Hindlimb muscle (tissue), 1 donor: ENCODE measurements at places on chromosomes 3 and 15.

DNA sequence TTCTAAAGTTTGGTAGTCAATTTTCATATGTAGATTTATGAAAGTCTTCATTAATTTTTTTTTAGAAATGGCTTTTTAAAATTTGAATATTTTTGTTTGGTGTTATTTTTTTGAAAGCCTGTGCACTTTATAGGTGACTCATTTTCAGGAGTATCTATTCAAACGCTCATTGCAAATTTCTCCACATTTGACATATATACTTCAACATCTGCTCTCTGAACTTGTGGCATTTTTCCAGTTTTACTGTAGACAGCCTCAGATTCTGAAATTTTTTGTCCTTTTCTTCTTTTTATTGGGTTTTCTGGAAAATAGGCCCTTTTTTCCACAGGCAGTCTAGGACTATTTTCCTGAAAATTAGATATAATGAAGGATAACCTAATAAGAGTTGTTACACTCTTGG lies 396.6 kb downstream of the RBMS3 start:
- DNase-seq = no peak

DNA sequence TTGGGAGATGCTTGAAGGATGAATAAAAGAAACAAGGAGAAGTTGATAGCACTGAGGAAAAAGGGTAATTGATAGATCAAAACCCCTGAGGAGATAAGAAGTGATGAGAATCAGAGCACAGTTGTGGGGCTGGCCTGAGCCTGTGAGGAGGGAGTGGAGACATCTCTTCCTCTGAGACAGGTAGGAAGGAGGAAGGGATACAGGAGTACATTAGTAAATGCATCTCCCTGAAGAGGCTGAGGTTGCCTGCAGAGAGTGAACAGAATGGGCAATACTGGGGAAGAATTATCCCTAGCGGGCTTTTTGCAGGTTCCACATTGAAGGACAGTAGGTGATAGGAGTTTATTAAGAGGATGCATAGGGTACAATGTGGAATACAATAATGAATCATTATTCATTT lies 17.3 kb upstream of the SCAMP5 start:
- DNase-seq = no peak

DNA sequence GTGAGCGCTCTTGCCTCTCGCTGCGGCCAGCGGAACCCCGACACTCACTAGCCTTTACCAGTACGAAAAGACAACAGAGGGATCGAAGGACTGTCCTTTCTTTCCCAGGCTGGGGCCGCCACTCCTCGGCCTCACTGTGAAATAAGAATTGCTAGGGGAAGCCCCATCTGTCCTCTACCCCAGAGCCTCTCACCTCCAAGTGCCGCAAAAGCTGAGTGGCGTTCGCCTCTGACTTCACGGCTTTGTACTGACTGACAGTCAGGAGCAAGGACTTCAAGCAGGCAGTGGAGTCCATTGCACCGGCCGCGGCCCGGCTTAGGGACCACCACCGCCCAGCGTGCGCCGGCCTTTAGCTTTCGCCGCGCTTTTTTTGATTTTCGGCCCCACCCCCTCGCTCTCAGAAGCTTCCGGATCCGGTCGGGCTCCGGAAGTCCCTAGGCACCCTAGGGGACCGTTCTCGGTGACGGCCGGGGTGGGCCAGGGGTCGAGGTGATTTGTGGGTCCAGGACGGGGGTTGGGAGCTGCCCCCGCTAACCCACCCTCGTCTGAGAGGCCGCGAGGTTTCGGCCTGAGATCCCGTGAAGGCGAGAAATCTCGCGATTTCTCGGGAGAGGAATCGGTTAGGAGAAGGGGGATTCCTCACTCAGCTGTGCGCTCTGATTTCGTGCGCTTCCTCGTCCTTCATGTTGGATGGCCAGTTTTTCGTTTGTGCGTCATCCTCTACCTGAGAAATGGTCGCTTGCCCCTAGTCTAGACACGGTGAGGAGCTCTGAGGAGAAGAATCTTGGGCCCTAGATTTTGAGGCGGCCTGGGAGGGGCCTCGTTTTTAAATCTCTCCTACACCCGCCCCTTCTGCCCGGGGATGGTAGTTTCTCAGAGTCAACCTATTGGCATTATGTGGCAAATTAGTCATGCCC lies at the start of the genes CIP2A and DZIP3:
Gene CIP2A (minus strand): TSS at position 358 of the 917 bp plus-strand sequence. CDS start 63 bp downstream, at position 295.
Gene DZIP3 (plus strand): TSS at position 642 of the 917 bp plus-strand sequence. CDS start 15,685 bp downstream, outside the sequence.
- peak; percentile 95 for DNase-seq

- DNase-seq = no peak
These were observed 55.3 kb downstream of the CCR4 start for GRCh38 chr3:33006571-33007286.

DNA sequence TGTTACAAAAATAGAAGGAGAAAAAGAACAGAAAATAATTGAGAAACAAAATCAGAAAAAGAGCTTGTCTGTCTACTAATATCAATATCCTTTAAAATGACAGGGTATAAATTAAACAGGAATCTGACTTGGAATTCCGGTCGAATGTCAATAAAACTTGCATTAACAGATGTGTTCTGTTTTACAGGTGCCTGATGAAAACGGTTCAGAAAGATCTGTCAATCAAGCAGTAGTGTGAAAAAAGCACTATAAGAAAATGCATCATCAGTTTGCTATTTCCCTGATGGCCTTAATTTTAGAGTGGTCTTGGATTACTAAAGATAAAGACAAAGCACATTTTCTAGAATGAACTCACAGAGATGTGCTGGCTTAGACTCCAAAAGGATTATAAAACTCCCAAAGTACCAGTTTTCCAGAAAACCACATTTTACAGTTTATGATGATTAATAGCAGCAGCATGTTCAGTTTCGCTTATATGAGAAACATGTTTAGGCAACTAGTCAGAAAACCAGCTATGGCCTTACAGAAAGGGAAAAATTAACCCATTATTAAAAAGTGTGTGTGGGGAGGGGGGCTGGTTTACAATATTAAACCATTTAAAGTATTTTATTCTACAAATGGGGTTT lies 8.2 kb upstream of the C3orf38 start:
- no peak for DNase-seq

- DNase-seq = no peak
These were observed 257.1 kb upstream of the STT3B start for GRCh38 chr3:31275583-31275982.

DNA sequence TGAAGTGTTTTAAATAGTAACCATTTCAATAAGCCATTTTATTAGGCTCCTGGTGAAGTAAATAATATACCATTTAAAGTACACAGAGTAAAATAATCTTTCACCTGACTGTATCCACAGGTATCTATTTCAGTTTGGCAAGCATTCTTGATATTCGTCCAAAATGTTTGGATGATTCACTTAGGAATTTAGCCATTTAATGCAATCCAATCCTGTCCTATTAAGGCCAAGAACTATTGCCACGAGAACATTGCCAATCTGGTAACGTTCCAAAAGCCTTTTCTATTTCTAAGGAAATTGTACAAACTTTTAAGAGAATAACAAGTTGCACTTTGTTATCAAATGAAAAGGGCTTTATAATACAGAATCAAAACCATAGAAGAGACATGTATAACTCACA lies 209.8 kb upstream of the THRB start:
- DNase-seq = peak; percentile 31

GRCh38 chr15:66025015-66025452 lies 155.7 kb downstream of the RAB11A start:
- DNase-seq = peak; percentile 31

- DNase-seq = peak; percentile 63
These were observed 5.7 kb downstream of the PTH1R start for GRCh38 chr3:46883054-46883829.

DNA sequence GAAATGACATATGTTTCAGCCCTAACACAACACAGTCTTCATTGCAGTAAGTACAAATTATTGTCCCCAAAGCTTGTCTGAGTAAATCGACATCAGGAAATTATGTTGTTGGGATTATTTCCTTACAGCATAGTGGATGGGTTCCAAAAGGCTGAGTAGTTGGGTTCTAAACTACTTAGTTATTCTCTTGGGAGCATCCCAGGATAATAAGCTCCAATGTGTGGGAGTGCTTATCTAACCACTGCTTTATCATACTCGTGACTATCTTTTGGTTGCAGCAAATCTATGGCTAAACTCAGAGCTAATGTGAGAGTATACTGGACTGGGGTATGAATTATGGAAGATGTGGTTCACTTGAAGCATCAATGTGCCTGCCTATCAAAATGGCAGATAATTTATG lies 128.5 kb downstream of the RBMS3 start:
- no peak for DNase-seq

GRCh38 chr3:53134631-53135232 lies 4.5 kb upstream of the RFT1 start:
- DNase-seq = peak; percentile 28

- no peak for DNase-seq
These were observed at the start of gene SLC12A8 for GRCh38 chr3:125212509-125213363. Gene SLC12A8, minus strand, starts transcription at chr3:125212748. Its CDS starts 1,399 bp downstream, at chr3:125211349.

- no peak for DNase-seq
These were observed 2.3 kb downstream of the MEGF11 start for GRCh38 chr15:66251065-66251789.

DNA sequence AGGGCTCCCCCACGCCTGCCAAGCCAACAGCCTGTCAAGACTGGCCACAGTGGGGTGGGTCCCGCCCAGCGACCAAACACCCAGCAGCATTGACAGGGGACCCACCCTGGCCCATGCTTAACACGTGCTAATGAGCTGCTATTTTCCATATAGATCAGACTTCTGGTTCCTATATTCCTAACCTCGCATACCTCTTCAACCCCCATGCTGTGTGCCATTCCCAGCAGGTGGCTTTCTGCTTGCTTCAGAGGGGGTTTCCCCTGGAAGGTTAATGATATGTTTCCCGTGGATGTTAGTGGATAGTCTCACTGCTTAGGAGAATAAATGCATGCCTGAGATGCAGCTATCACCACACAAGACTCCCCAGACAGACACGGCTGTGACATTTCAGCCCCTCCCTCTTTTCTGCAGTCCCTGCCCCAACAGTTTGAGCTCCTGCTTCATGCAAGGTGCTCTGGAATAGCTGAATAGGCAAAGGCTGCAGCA lies 37.9 kb upstream of the MGLL start:
- DNase-seq = no peak

DNA sequence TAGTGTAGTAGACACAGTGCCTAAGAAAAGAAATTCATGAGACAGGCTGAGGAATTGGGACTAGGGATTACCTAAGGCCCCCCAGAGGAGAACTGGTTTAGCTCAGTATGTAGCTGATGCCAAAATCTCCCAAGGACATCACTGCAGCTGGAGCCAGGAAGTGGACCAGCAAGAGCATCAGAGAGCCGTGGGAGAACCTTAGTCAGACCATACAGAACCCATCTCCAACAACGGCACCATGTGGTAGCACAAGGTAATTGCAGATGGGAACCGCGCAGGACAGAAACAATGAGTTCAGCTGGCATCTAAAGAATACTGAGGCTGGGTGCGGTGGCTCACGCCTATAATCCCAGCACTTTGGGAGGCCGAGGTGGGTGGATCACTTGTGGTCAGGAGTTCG lies 81.7 kb downstream of the WNT5A start:
- DNase-seq = no peak

DNA sequence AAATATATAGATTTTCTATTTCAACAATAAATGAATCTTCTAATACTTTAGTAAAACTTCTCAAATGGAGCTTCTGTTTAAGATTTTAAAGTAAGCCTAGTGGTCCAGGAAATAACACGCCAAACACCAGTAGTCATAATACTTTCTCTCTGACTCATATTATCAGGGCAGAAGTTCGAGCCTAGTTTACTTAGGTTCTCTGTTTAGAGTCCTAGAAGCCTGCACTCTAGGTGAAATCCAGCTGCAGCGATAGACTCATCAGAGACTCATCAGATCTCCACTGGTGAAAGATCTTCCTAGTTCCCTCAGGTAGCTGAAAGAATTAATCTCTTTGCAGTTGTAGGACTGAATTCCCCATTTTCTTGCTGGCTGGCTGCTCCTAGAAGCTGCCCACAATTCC lies 552.5 kb upstream of the ROBO2 start:
- no peak for DNase-seq

DNA sequence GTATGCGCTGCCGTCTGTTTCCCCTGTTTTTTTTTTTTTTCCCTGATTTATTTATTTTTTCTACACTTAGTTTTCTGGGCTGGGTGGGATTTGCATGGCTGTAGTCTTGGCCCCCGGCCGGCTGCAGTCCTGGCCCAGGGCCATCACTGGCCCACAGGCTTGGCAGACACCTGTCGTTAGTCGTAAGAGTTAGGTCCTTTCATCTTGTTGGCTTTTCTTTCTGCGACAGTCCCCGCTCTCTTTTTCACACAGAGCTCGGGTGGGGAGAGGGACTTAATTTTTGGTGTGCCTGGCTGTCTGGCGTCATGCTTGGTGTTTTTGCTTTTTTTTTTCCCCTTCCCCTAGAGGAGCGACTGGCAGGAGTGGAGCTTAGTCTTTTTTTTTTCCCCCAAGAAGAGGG lies 183.4 kb downstream of the KLF13 start:
- peak; percentile 37 for DNase-seq

DNA sequence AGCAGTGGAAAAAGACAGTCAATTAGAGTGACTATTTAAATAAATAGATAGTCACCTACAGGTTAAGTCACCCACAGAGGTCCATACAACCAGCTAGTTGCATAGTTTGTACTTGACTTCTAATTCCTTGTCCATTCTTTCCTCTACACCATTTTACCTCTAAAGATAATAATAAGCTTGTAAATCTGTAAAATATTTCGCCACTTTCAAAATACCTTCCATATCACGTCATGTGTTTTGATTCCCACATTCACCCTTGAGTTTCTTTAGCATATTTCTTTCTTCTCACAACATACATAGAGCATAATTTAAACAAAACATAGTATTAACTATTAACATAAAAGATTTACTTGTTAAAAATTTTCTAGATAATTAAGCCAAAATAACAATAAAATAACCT lies 689.6 kb downstream of the MECOM start:
- DNase-seq = no peak

DNA sequence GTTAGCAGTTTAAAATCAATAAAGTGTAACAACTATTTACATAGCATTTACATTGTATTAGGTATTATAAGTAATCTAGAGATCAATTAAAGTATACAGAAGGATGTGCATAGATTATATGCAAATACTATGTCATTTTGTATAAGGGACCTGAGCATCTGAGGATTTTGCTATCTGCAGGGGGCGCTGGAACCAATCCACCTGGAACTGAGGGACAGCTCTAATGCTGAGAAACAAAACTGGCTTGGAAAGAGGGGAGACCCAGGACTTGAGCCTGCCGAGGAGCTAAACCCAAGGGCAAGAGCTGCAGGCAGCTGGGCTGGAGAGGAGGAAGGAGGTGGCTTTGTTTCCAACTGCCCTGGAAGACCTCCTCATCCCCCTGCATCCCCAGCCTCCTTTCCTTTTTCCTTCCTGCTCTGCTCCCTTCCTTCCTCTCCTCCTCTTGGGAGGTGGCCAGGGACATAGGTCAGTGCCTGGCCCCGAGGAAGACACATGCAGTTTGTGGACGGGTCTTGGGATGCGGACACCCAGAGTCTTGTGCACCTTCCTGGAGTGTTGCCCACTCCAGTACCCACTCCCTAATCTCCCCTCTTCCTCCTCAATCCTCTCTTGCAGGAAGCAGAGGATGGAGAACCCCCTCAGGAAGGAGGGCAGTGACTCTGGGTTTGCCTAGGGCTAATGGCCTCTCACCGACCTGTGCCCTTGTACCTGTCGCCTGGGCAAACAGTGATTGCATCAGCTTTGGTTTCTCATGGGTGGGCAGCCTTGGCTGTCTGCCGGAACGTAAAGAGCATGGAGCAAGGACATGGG lies 825 bp upstream of the RTP3 start:
- no peak for DNase-seq

GRCh38 chr3:64056606-64057180 lies 33.4 kb upstream of the PSMD6 start:
- DNase-seq = no peak
